SJSA1 (cell line): ENCODE measurements at places on chromosomes 3 and 15. TPM values are rescaled to one million over a fixed set of nuclear protein-coding genes. Genes with fewer than 3 reads are reported as not detected.

GRCh38 chr3:150377601-150378300 lies 30.3 kb upstream of the TSC22D2 start:
- no peak overlapping the region for H3K4me3 ChIP-seq
- H3K4me1 ChIP-seq = peaks cover 14% of the 10 kb centered on the region
- DNase-seq = no peak
- H3K27ac ChIP-seq = no peak overlapping the region

The FEZF2 gene
- not detected in 2 replicates for total RNA-seq

DNA sequence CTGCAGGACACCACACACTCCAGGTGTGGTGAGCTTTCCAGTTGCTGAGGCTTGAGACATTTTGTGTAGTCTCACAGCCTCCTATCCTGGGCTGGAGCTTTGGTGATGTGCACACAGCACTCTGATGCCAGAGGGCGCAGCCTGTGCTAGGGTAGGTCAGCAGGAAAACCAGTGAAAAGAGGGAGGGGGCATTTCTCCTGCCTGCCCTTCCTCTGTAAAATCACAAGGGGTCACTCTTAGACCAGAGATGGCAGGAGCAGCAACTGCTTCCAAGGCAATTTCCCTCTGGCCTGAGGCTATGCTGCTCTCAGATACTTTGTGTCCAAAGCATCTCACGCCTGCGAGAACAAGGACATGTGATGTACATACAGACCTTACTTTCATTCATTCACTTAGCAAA lies 16.5 kb upstream of the MUSTN1 start:
- H3K4me1 ChIP-seq = no peaks in the 10 kb centered on the region
- no peak for DNase-seq
- peaks cover 18% of the 10 kb centered on the region for H3K36me3 ChIP-seq
- no peak overlapping the region for H3K4me3 ChIP-seq
- H3K27me3 ChIP-seq = no peaks in the 10 kb centered on the region
- H3K27ac ChIP-seq = no peak overlapping the region

GRCh38 chr15:66097151-66098021 lies 156.2 kb downstream of the MEGF11 start:
- H3K36me3 ChIP-seq = no peaks in the 10 kb centered on the region
- DNase-seq = no peak
- H3K27me3 ChIP-seq = peaks cover 19% of the 10 kb centered on the region; the same call in 1 of the 2 replicates
- H3K4me3 ChIP-seq = no peak overlapping the region

The CCR4 gene
- total RNA-seq = not detected in 2 replicates

The TLR9 gene
- not detected in 2 replicates for total RNA-seq

DNA sequence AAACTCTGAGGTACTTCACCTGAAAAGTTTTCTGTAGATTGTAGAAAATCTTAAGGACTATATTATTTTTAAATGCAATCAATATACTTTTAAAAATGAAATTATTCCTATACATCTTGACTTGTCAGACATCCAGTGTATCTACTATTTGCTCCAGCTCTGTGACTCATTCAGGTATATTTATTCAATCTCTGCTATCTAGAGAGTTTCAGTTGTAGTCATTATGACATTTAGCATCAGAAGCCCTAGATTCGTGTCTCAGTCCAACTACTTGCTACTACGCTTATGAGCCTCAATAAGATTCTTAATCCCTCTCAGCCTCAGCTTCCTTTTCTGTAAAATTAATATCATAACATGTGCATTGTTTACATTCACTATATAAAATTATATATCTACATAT lies 22.3 kb upstream of the EIF1B start:
- no peak overlapping the region for H3K4me3 ChIP-seq
- no peak for DNase-seq
- no peaks in the 10 kb centered on the region for H3K36me3 ChIP-seq
- H3K27ac ChIP-seq = no peak overlapping the region
- no peaks in the 10 kb centered on the region for H3K4me1 ChIP-seq

- DNase-seq = no peak
- no peaks in the 10 kb centered on the region for H3K4me1 ChIP-seq
- peaks cover 6% of the 10 kb centered on the region for H3K27me3 ChIP-seq
- H3K27ac ChIP-seq = no peak overlapping the region
- no peak overlapping the region for H3K4me3 ChIP-seq
Observed at GRCh38 chr15:78614021-78614420, 6.8 kb downstream of the CHRNA3 start.
